ENCODE measurements at places on chromosomes 7 and 10. TPM values are rescaled to one million over a fixed set of nuclear protein-coding genes. Genes with fewer than 3 reads are reported as not detected.

GRCh38 chr7:118590107-118590506 lies 365.6 kb downstream of the ANKRD7 start:
- DNase-seq, result no peak
- no peaks in the 10 kb centered on the region for H3K4me1 ChIP-seq
- H3K27me3 ChIP-seq, result no peaks in the 10 kb centered on the region
- H3K4me3 ChIP-seq, result no peak overlapping the region
- no peak overlapping the region for H3K27ac ChIP-seq
- no peaks in the 10 kb centered on the region for H3K36me3 ChIP-seq

GRCh38 chr7:37448011-37448635 lies 541 bp downstream of the ELMO1 start:
- H3K36me3 ChIP-seq, result peaks cover 13% of the 10 kb centered on the region
- H3K4me3 ChIP-seq, result peak overlapping the region; percentile 97
- peaks cover 13% of the 10 kb centered on the region for H3K27me3 ChIP-seq
- DNase-seq, result no peak
- peaks cover 32% of the 10 kb centered on the region for H3K4me1 ChIP-seq
- peak overlapping the region; percentile 98 for H3K27ac ChIP-seq

GRCh38 chr7:106466867-106467266 lies 182.1 kb upstream of the NAMPT start:
- peaks cover 24% of the 10 kb centered on the region for H3K4me1 ChIP-seq
- H3K4me3 ChIP-seq, result no peak overlapping the region
- no peak overlapping the region for H3K27ac ChIP-seq
- H3K36me3 ChIP-seq, result no peaks in the 10 kb centered on the region
- DNase-seq, result no peak

DNA sequence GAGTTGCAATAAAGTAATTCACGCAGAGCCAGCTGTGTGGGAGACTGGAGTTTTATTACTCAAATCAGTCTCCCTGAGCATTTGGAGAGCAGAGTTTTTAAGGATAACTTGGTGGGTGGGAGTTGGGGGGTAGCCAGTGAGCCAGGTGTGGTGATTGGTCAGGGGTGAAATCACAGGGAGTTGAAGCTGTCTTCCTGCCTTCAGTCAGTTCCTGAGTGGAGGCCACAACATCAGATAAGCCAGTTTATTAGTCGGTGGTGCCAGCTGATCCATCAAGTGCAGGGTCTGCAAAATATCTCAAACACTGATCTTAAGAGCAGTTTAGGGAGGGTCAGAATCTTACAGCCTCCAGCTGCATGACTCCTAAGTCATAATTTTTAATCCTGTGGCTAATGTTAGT lies 3.3 kb upstream of the CYP51A1 start:
- DNase-seq, result no peak
- H3K36me3 ChIP-seq, result peaks cover 10% of the 10 kb centered on the region
- H3K27me3 ChIP-seq, result no peaks in the 10 kb centered on the region
- peaks cover 18% of the 10 kb centered on the region for H3K4me1 ChIP-seq
- H3K27ac ChIP-seq, result no peak overlapping the region

HOXA3 gene
- total RNA-seq, result not detected

CALML5 gene
- total RNA-seq, result not detected

Data from activated T-helper 2 cell treated with anti-CD3 and anti-CD28 coated beads, Interferon-gamma antibody, Interleukin-2, Interleukin-4, amounts not matched to agents 10 μg/mL and 5 μg/mL and 100 μg/mL, durations not matched to agents 14 hours and 24 hours and 36 hours (primary cell).